ENCODE measurements at places on chromosomes 4 and X. TPM values are rescaled to one million over a fixed set of nuclear protein-coding genes. Genes with fewer than 3 reads are reported as not detected.

DNA sequence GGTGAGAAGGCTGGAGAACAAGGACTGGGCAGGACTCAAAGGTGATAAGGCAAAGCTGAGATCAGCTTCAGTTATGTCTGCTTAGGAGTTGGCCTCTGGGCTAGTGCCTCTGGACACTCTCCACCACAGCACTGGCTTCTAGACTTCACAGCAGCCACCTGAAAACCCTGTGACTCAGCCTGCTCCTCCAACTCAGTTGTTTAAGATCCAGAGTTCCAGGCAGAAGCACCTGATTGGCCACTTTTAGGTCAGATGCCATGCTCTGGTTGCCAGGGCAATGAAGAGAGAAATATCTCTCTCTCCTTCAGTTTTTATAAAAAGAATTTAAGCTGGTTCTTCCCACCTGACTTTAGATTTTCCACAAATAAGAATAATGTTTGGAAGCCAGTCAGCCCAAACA lies 47.9 kb upstream of the BLTP1 start:
- DNase-seq: no peak

GRCh38 chr4:119210775-119211174 lies 1.7 kb upstream of the USP53 start:
- DNase-seq: no peak

CT45A5 gene
- total RNA-seq: not detected

SPON2 gene
- 23.9 TPM for total RNA-seq

DSPP gene
- not detected for total RNA-seq

TRAPPC2 gene
- 31.3 TPM for total RNA-seq

EIF1AX gene
- total RNA-seq: 59.8 TPM

TXK gene
- total RNA-seq: 58.0 TPM

CENPVL1 gene
- total RNA-seq: not detected

DNA sequence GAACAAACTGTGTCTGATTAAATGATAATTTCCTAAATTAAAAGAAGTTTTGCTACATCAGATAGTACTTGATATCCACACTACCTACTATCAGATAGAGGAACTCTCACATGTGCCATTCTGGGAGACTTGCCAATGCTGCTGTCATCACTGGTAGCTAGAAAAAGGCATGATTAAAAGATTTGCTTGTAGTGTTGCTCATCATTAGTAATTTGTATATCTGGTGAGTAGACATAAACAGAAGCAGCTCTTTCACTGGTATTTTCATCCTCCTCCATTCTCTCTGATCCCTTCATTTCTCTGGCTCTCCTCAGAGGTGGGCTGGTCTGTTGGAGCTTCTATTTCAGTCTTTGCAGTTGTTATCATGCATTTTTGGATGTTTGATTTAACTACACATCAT lies 56.0 kb downstream of the SPRY1 start:
- no peak for DNase-seq

GRCh38 chr4:107155366-107155765 lies 119.3 kb upstream of the DKK2 start:
- no peak for DNase-seq

Data from CD4-positive, CD25-positive, alpha-beta regulatory T cell (primary cell).